Hematopoietic multipotent progenitor cell treated with erythropoietin and hydrocortisone succinate and interleukin-3 and kit ligand, for 15 days (in vitro differentiated cells): ENCODE measurements at places on chromosomes 5 and 9.

DNA sequence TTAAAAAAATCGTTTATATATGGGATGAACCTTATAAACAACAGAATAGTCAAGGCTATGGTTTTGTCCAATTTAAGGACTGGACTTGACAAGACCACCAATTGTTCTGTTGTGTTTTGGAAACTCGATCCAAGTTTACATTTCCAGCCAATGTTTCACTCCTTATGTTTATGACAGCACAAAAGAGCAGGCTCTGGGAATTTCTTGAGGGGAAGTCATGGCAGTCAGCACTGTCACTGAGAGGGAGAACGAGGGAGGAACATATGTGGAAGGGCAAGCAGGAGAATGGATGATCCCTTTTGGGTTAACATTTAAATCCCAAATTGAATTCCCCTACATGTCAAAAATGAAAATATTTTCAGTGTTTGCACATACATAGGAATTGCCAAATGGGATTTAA lies 292.5 kb downstream of the MARCHF11 start:
- DNase-seq = no peak

- no peak for DNase-seq
These were observed 424.0 kb downstream of the SH3GL2 start for GRCh38 chr9:18002718-18003438.

- DNase-seq = no peak
These were observed 15.7 kb upstream of the GRHPR start for GRCh38 chr9:37406603-37407401.

DNA sequence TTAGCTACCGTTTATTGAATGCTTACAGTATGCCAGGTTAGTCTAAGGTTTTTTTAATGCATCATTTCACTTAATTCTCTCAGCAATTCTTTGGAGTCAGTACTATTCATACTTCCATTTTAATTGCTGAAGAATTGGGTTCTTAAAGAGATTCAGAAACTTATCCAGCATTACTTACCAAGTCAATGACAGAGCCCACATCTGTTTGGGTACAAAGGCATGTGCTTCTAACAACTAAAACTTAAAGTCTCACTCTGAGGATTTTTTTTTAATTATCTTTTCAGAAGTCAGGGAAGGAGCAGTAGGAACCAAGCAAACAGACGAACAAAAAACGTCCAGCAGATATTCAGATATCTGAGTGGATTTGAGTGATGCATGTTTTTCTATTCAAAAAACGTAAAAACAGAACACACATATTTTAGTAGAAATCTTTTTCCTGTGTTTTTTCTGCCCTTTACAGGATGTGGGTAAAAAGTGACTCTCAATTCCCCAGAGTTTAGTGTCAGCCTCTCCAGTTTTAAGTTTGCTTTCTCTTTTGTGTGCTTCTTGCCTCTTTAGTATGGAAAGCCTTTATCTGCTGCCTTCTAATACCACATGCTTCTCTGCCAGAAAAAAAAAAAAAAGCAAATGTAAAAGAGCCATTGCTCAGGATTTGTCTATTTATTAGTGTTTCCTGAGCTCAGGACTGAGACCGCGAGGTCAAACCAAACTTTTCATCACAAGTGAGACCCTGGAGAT lies 118.0 kb downstream of the PRKACG start:
- no peak for DNase-seq

DNA sequence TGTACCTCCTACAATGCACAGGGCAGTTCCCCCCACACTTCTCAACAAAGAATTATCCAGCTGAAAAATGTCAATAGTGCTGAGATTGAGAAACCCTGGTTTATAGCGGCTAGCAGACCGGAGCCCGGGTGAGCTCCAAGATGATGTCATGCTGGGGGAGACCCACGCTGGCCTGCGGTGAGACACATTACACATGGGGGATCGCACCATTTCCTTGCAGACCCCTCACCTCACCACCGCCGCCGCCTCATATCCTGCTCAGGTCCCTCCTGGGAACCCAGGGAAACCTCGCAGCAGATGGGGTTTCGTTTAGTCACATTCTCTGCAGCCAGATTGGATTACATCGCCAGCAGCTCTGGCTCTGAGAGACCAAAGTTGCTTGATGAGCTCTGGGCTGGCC lies 14.7 kb upstream of the TNC start:
- no peak for DNase-seq

DNA sequence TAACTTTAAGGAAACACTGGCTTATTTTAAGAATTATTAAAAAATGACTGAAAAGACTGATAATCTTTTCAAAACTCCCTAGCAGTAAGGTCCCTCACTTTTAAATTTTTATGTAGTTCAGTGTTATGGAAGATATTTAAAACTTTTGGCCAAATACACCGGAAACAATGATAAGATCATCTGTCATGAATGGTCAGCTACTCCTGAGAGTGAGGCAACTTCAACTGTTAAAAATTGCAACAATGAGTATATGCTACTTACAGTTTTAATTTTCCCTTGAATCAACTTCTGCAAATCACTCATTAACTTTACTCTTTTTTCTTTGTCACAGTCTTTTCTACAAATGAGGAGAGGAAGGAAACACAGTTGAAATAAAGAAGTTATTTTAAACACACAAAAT lies 10.8 kb downstream of the PUM3 start:
- DNase-seq = no peak

DNA sequence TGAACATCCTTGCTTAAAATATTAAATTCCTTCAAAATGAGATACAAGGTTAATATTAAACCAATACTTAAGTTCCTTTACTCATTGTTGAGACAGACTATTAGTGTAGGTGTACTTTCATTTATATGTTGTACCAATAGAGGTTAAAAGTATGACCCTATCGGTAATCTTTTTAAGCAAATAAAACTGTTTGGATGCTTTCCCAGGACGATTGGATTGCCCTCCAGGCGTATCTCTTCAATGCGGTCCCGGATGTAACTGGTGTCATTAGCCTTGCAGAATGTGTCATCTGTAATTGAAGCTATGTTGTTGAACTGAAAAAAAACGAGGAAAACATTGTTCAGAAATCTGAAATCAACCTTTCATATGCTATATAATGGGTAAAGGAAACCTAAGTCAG lies 18.9 kb downstream of the OGN start:
- no peak for DNase-seq

DNA sequence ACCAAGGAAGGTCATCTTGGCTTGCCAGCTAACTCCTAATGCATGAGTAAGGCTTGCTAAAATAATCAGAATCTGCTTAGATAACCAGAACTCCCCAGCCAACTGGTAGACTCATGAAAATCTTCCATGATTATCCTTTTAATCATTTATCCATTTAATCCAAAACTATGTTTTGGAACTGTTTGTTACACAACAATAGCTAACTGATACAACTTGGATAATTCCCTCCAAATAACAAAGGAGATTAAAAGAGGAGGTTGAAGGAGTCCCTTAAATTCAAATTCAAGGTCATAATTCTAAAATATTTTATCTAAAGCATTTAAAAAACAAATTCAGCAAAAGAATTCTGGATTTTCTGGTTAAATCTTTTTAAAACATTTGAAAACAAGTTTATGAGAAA lies 222.1 kb downstream of the DEPDC1B start:
- no peak for DNase-seq

DNA sequence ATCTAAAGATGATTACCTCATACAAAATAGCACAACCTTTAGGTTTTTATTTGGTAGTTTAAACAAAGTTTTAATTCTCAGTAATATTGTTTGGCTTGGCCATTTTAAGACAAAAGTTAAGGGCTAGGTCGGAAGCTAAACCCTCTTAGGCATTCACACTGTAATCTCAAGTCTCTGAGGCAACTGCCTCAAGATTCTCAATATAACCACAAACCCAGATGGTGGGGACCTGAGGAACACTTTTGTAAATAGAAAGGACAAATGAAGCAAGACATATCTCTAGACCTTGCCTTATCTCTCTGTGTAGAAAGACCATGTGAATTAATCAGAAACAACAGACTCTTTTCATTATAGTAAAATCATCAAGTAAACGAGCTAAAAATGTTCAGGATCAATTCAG lies 500.2 kb upstream of the CDH6 start:
- no peak for DNase-seq

- DNase-seq = peak; percentile 90
These were observed 25.8 kb downstream of the CDC25C start for GRCh38 chr5:138305797-138306196.

- no peak for DNase-seq
These were observed 53.6 kb downstream of the WNK2 start for GRCh38 chr9:93237540-93237939.

DNA sequence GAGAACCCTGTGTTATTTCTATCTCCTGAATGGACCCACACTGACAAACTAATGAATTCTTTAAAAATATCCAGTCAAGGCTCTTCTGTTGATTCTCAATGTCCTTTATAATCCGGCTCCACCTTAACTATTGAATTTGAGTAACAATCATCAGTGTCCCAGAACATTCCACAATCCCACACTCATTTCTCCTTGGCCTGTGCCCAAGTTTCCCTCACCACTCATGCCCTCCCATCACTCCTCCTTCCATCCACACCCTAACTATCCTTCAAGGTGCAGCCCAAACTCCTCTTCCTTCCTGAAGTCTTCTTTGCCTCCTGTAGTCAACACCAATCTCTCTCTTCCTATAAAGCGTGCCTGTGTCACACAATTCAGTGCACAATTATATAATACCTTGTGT lies 106.1 kb downstream of the NUDT12 start:
- no peak for DNase-seq

- no peak for DNase-seq
These were observed 132.3 kb upstream of the IRX2 start for GRCh38 chr5:2883771-2884170.

GRCh38 chr9:128588581-128589233 lies 36.3 kb downstream of the SPTAN1 start:
- no peak for DNase-seq

GRCh38 chr5:91098541-91098940 lies 284.6 kb downstream of the ARRDC3 start:
- no peak for DNase-seq
